ENCODE measurements at places on chromosomes 7 and 10.

DNA sequence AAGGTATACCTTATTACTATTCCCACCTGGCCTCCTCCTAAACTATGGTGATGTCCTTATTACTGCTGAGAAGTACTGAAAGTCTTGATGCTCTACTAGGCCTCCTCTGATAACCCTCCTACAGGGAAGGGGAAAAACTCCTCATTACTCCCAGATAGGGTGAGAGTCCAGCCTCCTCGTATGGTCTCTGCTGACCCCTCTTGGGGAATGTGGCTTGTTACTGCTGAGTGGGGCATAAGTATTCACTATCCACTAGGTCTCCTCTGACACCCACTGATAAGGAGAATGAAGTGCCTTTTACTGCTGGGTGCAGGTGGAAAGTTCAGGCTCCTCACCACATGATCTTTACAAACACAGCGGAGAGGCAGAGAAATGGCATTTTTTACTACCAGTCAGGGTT, 222.9 kb downstream of the CHRM2 start:
- DNase-seq, result no peak

- no peak for DNase-seq
These were observed 129.8 kb downstream of the FRMD4A start for GRCh38 chr10:14200698-14201544.

GRCh38 chr7:132394283-132395198, 181.7 kb downstream of the PLXNA4 start:
- no peak for DNase-seq

GRCh38 chr7:143375298-143376034, 5.7 kb upstream of the ZYX start:
- DNase-seq, result no peak

- DNase-seq, result no peak
These were observed 46.7 kb downstream of the SHOC2 start for GRCh38 chr10:110966146-110966545.

GRCh38 chr10:119367841-119368549, 160.6 kb downstream of the GRK5 start:
- no peak for DNase-seq

GRCh38 chr7:116249969-116250553, 39.7 kb downstream of the TES start:
- DNase-seq, result no peak

GRCh38 chr10:68249297-68249696, 17.4 kb upstream of the ATOH7 start:
- no peak for DNase-seq

DNA sequence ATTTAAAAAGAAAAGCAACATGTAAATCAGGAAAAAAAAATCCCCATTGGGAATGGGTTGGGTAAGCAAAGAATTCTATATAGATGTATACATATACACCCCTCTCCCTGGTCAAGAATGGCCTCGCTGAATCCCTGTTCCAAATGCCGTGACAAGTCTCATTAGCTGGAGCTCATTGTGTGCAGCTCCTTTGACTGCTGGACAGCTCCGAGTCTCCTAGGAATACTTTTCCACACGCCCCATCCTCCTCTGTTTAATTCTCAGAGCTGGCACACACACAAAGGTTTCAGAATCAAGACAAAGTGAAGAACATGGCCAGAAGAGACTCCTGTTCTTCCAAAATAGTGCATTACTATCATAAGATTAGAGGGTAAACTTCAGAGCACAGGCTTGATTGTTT, 130.9 kb upstream of the MKLN1 start:
- DNase-seq, result no peak

- no peak for DNase-seq
These were observed 681.9 kb downstream of the GRM8 start for GRCh38 chr7:126570845-126571244.

GRCh38 chr10:109977382-109977806, 30.4 kb upstream of the ADD3 start:
- no peak for DNase-seq

DNA sequence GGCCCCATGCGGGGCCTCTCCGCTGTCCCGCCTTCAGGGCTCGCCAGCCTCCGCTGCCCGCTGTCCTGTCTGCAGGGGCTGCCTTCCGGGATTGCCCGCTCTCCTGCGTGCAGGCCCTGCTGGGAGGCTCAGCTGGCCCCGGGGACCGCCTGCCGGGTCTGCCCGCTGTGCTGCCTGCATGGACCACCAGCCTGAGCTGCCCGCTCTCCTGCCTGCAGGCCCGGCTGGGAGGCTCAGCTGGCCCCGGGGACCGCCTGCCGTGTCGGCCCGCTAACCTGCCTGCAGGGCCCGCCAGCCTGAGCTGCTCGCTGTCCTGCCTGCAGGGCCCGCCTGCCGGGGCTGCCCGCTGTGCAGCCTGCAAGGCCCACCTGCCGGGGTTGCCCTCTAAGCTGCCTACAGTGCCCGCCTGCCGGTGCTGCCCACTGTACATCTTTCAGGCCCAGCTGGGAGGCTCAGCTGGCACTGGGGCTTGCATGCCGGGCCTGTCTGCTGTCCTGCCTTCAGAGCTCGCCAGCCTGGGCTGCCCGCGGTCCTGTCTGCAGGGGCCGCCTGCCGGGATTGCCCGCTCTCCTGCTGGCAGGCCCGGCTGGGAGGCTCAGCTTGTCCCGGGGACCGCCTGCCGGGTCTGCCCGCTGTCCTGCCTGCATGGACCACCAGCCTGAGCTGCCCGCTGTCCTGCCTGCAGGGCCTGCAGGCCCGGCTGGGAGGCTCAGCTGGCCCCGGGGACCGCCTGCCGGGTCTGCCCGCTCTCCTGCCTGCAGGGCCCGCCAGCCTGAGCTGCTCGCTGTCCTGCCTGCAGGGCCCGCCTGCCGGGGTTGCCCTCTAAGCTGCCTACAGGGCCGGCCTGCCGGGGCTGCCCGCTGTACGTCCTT, 165.1 kb downstream of the GLRX3 start:
- DNase-seq, result no peak

DNA sequence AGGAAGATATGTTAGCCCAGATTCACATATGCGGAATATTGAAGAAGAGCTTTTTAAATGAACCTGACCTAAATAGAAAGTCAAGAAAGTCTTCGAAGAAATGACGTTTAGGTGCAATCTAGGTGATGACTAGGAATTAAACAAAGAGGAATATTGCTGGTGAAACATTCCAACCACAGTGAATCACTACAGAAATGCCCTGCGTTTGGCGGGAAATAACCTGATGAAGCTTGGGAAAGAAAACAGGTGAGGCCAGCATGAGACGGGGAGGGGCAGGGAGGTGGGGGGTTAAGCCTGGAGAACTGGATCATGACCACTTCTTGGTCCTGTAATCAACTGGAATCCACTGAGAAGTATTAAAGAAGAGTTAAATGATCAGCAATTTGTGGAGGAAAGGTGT, 299.4 kb upstream of the VSTM2A start:
- DNase-seq, result no peak
